ENCODE measurements at places on chromosomes 12 and 14.

DNA sequence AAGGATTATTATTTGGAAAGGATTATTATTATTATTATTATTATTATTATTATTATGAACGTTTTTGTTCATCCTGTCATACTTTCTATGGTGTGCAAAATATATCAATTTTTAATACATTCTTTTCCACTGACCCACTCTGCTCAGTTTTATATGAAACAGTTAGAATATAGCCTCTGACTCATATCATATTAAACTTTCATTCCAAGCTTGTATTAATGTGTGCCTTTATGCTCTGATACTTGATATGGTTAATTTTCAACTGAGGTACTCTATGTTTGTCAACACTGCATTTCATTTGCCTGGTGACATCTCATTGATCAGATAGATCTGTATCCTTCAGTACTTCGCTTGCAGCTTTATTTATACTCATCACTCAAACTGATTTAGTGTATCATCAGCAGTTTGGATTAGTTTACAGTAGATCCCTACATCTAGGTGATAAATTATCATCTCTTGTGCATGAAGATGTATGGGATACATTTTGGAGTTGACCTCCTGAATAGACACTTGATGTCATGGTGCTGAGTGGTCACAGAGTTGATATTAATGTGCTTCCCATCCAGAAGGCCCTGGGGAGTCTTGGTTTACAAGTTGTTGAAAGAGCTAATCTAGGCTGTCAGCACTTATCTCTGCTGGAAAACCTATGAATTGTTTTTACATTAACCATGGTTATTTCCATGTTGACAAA lies 271.8 kb downstream of the TRHDE start:
- peak; percentile 18 for DNase-seq

DNA sequence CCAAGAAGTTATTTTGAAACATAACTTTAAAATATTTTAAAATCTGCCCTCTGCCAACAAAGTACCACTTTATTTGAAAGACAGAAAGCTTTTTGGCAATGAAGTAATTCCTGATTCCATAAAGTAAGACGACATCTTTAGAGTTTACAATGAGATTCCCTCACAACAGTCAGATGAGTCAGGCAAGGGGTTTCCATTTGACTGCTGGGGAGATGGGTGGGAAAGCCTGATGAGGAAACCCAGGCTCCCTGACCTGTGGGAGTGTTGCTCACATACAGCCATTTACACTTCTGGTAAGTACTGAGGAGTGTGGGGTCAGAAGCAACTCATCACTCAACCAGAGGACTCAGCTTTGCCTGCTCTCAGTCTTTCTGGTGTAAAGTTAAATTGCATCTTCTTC lies 10.2 kb downstream of the KITLG start:
- no peak for DNase-seq

DNA sequence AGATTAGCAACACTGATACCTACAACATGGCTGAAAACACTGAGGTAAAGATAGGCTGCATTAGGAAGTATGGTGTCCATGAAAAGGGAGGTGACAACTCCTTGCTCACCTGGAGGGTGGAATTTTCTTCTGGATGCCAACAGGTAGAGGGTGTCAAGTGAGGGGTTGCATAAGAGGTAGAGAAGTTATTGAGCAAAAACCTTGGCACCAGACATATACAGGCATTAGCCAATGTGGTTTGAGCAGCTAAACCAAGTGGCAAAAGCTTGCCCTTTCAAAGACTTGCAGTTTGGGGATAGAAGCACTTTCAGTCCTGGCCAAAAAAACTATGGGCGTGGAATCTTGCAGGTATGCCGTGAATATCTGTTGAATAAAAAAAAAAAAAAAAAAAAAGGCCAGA lies 3.8 kb downstream of the RITA1 start:
- DNase-seq, result no peak

DNA sequence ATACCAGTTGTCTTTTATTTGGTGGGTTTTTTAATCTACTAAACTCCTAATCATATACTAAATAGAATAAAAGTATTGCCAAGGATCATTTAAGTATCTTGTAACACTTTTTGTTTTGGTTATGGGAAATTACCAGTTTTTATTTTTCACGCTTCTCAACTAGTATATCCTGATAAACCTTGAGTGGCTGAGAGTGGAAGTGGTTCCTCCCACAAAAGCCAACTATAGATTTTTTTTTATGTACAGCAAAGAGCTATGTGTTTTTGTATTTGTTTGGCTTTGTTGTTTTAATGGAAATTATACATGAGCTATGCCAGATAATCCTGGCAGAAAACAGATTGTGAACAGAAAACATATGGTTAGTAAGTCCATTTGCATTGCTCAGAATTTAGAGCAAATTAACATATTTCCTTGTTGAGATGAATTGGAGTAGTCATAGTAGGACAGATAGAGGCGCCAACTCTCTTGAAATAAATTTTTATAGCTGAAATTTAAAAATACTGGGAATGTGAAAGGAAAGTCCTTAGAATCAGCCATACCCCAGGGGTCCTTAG lies 60.9 kb upstream of the PSMA6 start:
- no peak for DNase-seq

- no peak for DNase-seq
These were observed 25.5 kb downstream of the ADIPOR2 start for GRCh38 chr12:1716215-1716862.

DNA sequence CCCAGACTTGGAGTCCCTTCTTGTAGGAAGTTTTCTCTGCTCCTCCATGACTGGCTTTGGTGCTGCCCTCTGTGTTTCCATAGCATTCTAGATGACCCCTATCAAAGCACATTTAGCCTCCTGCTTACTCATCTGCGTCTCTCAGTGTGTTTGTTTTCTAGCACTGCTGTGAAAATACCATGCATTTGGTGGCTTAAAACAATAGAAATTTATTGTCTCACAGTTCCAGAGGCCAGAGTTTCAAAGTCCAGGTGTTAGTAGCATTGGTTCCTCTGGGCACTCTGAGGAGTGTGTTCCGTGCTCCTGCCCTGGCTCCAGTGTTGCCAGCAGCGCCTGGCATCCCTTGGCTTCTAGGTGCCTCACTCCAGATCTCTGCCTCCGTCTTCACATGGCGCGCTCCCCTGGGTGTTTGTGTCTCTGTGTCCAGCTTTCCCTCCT lies 86.1 kb downstream of the CACNA1C start:
- DNase-seq, result no peak

DNA sequence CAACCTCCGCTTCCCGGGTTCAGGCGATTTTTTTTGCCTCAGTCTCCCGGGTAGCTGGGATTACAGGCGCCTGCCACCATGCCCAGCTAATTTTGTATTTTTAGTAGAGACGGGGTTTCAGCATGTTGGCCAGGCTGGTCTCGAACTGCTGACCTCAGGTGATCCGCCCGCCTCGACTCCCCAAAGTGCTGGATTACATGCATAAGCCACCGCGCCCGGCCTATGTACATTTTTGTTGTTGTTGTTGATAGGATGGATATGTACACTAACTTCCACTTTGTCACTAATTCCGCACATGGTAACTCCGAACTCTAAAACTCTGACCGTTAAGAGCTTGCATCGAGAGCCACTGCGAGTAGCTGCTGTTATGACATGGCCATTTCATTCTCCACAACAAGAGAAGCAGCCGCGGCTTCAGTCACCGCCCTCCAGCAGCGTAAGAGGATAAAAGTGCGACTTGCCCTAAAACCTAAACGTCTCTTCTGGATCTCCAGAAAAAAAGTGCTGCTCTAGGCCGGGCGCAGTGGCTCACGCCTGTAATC lies 742 bp upstream of the MARS1 start:
- DNase-seq, result no peak

DNA sequence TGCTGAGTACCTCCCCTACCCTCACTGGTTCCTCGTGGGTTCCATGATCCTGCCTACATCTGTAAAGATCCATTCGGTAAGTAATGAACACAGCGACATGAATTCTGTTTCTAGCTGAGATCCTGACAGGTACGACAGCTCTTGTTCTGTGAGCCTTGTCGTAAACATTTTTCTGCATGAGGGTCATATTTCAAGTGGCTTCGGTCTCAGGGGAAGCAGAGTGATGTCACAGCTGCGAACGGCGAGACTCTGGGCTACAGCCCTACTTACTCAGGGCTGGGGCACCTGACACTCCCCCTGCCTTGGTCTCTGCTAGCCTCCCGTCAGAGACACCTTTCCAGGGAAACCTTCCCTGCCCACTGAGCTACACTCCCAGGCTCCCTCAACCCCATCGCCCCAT lies 85.8 kb downstream of the RBM19 start:
- DNase-seq, result peak; percentile 85

DNA sequence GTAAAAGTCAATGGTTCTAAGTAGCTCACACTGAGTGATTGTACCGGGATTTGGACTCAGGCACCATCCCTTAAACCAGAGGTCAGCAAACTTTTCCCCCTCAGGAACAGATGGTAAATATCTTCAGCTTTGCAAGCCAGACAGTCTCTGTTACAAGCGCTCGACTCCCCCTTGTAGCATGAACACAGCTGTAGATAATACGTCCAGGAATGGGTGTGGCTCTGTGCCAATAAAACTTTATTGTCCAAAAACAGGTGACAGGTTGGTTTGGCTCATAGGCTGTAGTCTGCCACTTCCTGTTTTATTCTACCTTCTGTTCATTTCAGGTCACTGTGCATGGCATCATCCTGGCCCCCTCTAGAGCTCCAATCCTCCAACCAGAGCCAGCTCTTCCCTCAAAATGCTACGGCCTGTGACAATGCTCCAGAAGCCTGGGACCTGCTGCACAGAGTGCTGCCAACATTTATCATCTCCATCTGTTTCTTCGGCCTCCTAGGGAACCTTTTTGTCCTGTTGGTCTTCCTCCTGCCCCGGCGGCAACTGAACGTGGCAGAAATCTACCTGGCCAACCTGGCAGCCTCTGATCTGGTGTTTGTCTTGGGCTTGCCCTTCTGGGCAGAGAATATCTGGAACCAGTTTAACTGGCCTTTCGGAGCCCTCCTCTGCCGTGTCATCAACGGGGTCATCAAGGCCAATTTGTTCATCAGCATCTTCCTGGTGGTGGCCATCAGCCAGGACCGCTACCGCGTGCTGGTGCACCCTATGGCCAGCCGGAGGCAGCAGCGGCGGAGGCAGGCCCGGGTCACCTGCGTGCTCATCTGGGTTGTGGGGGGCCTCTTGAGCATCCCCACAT lies 7.6 kb downstream of the BDKRB1 start:
- DNase-seq, result no peak

- peak; percentile 31 for DNase-seq
These were observed 7.0 kb downstream of the KRT6B start for GRCh38 chr12:52444647-52445595.

All from NCI-H510A treated with DMSO at 0.1 percent for 48 hours (cell line).